ENCODE measurements at places on chromosomes 2 and 18.

DNA sequence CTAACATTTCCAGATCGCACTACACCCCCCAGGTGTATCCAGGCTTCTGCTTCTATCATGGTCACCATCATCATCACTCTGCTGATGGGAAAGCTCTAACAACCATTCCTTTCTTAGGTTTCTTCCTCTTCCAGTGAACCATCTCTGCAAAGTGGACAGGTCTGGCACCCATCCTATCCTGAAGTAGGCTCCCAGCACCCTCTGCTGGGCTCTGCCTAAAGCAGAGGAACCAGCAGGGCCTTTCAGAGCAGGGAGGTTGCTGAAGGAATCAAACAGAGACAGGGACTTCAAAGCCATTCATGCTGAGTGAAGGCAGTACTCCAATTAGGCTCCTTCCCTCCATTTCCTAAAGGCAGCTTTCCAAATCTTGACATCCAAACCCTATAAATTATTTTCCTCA lies 27.2 kb upstream of the SATB2 start:
- DNase-seq: no peak

- DNase-seq: no peak
Observed at GRCh38 chr18:24024425-24024824, 9.9 kb downstream of the TTC39C start.

DNA sequence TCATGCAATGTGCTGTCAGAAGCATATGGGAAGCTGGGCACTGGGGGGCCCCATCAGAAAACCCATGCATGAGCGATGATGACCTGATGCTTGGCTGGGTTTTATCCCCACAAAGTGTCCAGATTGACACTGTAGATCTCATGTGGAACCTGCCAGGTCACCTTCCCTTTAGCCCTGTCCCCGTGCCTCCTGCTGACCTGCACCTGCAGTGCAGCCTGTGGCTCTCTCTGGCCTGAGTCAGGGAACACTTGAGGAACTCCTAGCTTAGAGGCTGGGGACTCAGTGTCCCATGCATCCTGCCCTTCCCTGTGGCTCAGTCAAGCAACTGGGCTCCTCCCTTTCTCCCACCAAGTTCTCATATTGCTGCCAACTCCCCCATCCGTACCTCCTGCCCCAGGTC lies 57.7 kb downstream of the PDCL3 start:
- no peak for DNase-seq

- DNase-seq: no peak
Observed at GRCh38 chr2:24107-24506, 22.2 kb downstream of the FAM110C start.

DNA sequence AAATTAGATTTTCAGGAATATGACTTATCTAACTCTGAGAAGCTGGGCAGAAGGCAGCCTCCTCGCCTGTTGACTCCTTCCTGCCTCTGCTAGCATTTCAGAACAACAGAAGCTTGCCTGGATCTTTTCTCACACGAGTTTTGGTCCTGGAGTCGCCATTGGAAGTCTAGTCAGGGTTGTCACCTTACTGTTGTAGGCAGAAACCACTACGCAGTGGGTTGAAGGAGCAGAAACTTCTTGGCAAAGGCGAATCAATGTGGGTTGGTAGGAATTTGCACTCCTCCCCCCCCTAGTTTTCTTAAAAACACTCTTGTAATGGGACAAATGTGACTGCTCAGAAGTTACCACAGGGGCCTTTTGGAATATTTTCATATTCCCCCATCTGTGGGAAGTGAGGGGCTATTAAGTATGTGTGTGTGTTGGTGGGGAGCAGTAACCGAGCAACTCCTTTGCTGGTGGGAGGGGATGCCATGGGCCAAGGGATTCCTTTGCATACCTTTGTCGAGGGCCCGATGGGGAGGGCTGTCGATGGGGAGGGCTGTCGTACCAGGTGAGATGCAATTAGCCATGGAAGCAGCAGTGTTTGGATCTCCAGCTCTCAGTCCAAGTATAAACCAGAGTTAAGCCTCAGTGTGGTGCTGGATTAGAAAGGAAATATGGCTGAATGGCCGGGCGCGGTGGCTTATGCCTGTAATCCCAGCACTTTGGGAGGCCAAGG lies 117.4 kb downstream of the FMNL2 start:
- no peak for DNase-seq

GRCh38 chr2:196170213-196170605 lies 1.2 kb downstream of the STK17B start:
- peak; percentile 79 for DNase-seq
